ENCODE measurements at places on chromosomes 13 and 19.

DNA sequence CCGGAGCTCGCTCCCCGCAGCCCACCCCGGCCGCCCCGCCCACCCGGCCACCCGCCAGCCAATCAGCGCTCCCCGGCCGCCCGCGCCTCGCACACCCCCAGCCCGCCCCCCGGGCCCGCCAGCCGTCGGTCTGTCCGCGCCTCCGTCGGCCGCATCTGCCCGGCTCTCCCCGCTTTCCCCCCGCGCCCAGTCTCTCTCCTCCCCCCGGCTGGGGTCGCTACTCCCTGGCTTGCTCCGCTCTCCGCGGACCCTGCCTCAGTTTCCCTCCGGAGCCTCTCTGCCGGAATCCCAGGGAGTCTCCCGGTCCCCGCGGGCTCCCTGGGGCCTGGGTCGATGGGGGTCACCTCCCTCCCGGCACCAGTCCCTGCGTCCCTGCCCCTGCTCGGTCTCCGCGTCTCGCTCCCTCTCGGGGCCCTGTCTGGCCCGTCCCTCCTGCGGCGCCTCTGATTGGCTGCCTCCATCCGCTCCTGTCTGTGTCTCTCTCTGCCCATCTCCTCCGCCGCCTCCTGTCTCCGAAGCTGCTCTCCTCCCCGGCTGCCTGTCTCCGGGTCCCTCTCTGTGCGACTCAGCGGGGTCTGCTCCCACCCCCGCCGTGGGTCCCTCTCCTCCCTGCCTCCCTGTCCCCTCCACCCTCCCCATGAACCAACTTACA, 484 bp downstream of the IL11 start:
- DNase-seq, result peak; percentile 10

DNA sequence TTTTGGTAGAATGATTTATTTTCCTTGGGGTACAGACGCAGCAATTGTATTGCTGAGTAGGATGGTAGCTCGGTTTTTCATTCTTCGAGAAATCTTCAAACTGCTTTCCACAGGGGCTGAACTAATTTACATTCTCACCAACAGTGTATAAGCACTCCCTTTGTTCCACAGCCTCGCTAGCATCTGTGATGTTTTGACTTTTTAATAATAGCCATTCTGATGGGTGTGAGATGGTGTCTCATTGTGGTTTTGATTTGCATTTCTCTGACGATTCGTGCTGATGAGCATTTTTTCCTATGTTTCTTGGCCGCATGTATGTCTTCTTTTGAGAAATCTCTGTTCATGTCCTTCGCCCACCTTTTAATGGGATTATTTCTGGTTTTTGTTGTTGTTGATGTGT, 54.8 kb upstream of the UQCRFS1 start:
- no peak for DNase-seq

DNA sequence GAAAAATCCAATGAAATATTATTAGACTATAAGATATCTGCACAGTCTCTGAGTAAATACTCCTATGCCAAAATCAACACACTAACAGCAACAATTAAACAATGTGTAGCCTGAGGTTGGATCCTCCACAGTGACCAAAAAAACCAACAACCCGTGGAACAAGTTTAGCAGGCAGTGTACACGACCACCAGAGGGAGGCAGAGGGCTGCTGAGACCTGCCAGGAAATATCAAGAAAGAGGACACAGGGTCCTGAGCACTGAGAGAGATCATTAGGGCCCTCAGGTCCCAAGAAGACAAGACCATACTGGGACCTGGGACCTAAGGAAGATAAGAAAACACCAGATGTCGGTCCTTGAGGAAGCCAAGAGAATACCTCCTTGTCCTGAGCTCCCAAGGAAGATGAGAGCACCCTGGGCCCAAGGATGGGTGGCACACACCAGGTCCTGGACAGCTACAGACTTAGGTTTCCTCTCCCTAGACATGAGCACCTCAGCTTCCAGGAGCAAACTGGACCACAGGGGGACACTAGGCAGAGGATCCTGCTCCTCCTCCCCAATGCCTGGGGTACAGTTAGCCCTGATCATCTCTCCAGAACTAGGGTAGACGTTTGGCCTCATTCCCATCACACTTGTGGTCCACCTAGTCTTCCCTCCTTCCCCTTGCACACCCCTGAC, 822 bp upstream of the ZNF274 start:
- DNase-seq, result no peak

DNA sequence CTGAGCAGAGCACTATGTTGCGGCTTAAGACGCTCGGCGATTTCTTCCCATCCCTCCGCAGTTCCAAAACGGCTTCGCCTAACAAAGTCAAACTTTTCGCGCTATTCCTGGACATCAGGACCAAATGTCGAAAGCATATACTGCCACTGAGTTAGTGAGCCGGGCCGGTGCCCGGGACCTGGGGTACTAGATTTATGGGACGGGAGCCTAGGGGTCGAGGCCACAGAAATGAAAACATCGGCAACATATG, 699 bp downstream of the RCBTB2 start:
- no peak for DNase-seq

DNA sequence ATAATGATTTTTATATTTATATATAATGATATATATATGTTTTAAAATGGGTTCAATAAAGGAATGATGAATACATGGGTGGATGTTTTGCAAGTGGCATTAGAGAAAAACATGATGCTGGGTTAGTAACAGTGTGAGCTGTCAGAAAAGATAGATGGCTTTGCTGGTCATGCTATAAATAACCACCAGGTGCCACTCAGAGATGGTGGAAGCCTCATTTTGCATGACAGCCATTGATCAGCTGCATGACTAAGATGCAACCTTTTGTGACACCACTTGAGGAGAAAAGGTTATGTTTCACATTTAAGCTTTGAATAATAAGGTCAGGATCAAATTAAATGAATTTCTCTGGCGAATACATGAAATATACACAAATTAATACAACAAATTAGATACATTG, 737.7 kb downstream of the PCDH9 start:
- DNase-seq, result no peak

DNA sequence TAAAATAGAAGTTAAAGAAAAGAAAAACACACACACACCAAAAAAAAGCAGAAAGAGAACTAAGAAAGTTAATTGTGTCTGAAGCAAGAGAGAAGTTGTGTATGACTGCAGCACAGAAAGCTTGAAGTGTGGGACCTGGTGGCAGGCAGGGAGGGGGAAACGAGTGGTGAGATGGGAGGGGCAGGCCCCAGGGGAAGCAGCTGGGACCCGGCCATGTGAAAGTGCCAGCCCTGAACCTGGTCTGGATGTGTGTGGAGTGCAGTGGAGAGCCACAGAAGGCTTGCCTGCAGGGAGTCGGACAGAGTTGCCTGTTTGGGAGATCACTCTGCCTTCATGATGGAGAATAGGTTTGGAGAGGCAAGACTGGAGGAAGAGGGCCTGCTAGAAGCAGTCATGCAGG, 199.0 kb downstream of the GGACT start:
- no peak for DNase-seq

GRCh38 chr13:51760592-51760991, 43.4 kb downstream of the DHRS12 start:
- no peak for DNase-seq

DNA sequence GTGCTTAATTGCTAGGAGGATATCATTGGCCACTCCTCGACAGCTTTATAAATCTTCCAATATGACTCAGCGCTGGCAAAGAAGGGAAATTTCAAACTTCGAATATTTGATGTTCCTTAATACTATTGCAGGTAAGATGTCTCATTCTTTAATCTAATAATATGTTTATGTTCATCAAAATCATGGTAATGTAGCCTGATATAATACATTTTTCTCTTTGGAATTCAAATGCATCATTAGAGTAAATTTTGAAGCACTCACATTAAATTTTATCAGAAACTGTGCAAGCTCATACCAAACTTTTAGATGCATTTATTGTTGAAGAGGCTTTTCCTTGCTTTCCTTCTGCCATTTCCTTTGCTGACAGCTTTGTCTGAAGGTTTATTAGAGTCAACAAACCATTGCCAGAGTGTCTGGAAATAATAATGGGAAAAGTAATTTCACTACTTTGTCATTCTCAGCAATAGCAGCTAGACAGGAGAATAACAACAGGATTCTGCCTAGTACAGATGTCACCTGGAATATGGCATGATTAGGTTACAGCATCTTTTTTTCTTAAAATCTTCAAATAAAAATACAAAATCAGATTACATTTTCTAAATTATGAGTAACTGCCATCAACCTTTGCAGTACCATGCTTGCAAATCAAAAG, 78.6 kb upstream of the MAB21L1 start:
- no peak for DNase-seq

- DNase-seq, result no peak
Observed at GRCh38 chr19:33459222-33460090, 62.1 kb downstream of the PEPD start.

GRCh38 chr19:38228491-38229439, 4.7 kb upstream of the DPF1 start:
- peak; percentile 60 for DNase-seq

DNA sequence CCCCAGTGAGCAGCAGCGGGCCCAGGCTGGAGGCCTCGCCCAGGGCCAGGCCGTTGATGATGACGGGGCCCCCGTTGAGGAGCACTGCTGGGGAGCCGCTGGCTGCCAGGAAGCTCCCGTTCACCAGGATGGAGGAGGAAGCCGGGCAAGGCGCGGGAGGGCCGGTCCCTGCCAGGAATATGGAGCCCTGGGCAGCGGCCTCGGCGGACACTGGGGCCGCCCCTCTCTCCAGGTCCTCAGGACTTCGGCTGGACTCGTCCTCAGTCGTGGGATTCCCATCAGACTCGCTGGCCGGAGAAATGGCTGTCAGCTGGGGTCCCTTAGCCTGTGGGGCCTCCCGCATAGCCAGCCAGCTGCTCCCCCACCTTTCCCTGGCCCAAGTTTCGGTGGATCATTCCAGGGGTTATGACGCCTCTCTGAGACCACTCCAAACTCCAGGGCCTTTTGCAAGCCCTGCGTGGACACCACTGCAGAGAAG, 2.1 kb downstream of the SIX5 start:
- DNase-seq, result no peak

DNA sequence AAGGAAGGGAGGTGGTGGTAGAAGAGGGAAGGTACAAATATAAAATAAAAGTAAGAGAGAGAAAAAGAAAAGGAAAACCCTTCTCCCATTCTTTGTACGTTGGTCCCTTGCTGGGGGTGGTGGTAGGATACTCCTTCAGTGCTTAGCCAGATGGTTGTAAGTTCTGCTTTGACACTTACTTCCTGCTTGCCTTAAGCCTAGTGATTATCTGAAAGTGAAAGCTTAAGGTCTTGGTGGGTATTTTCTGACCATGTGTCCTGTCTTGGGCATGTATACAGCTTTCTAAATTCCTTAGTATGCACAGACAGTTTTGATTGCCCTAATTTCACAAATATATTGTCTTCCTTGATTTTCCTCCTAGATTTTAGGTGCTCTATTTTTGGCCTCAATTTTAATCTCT, 314.8 kb downstream of the PCDH17 start:
- no peak for DNase-seq

- no peak for DNase-seq
Observed at GRCh38 chr13:26749285-26749684, 11.3 kb downstream of the GPR12 start.

- DNase-seq, result peak; percentile 36
Observed at GRCh38 chr19:49490287-49491029, 3.0 kb downstream of the RPL13A start.

DNA sequence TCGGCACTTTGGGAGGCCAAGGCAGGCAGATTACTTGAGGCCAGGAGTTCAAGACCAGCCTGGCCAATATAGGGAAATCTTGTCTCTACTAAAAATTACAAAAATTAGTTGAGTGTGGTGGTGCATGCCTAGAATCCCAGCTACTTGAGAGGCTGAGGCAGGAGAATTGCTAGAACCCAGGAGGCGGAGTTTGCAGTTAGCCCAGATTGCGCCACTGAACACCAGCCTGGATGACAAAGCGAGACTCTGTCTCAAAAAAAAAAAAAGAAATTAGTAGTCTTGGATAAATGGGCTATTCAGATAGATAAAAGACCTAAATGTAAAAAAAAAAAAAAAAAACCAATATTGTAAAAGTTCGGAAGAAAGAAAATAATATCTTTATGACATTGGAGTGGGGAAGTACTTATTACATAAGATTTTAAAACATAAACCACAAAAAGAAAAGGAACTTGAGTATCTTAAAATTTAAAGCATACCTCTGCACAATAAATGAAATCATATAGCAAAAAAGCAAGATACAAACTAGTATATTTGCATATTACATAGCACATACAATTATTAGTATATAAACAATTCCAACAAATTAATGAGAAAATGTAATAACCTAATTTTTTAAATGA, 26.7 kb upstream of the RNASEH2B start:
- no peak for DNase-seq

DNA sequence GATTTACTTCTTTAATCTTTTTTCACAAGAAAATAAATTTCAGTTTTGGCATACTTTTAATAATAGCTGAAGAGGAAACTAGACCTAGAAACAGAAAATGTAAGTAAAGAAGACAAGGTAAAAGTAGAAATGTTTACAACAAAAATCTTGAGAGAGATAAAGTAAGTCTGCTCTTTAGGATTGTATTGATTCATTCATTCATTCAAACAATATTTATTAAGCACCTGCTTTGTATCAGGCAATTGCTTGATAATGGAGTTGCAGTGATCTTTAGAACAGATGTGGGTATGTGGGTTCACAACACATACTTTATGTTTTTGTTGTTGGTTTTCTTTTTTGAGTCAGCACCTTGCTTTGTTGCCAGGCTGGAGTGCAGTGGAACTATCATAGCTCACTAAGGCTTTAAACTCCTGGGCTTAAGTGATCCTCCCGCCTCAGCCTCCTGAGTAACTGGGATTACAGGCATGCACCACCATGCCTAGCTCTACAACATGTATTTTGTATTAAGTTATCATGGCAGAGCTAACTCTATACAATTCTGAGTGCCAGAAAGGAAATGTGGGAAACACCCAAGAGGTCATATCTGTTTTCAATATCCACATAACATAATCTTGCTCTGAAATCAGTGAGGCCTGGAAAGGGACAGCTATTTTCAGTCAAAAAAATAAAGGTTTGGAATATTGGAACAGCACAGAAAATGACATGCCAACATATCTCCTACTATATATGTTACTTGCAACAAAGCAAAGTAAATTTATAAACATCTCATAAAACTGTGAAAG, 8.8 kb upstream of the SPART start:
- no peak for DNase-seq

DNA sequence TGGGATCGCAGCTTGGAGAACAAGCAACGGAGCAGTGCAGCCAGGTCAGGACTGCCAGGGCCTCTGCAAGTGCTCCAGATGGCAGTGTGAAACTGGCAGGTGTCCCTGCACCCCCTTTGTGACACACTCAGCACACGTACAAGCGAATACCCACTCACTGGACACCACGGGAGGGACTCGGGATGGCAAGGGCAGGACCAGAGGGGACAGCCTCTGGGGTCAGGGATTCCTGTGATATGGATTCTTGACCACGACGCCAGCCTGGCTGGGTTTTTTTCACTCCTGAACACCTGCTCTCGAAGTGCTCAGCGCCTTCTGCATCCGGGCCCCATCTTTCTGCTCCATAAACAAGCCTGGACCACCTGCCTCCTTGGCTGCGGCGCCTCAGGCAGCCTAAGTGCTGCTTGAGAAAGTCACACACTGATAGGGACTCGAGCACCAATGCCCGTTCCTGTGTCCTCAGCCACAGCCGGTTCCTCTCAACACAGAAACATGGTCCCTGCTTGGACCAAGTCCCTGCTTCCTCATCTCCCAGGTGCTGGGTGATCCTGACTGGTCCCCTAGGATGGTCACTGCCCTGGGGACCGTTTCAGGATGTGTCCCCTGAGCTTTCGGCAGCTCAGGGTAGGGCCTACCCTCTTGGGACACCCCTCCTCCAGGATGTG, 22.0 kb downstream of the ELAVL1 start:
- no peak for DNase-seq

- DNase-seq, result peak; percentile 30
Observed at GRCh38 chr19:9431475-9431874, 3.9 kb downstream of the ZNF266 start.

Data from HAP-1 (cell line).